AG10803 (cell line): ENCODE measurements at places on chromosomes 3 and 15.

DNA sequence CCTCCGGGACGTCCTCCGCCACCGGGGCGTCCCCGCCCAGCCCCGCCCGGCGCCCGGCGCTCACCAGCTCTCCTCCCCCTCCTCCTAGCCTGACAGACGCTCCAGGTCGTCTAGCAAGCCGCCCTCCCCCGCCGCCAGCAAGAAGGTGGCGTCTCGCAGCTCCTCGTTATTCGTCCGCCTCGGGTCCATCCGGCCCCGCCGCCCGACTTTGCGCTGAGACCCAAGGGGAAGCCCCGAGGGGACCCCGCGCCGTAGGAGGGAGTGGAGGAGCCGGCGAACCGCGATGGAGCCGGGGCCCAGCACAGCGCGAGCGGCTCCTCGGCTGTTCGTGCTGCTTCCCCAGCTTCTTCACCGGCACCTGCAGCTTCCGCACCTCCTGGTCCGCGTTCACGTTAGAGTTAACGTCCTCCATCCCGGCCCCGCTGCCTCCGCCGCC, 26.3 kb upstream of the MTHFS start:
- peak; percentile 34 for DNase-seq

- DNase-seq, result no peak
Measured at GRCh38 chr3:160159341-160159740, 65.9 kb upstream of the C3orf80 start.

GRCh38 chr3:149635396-149635795, 22.4 kb downstream of the WWTR1 start:
- DNase-seq, result no peak

GRCh38 chr3:185724251-185724650, 100.6 kb downstream of the IGF2BP2 start:
- no peak for DNase-seq

- DNase-seq, result no peak
Measured at GRCh38 chr3:187947927-187948682, 202.8 kb upstream of the BCL6 start.

DNA sequence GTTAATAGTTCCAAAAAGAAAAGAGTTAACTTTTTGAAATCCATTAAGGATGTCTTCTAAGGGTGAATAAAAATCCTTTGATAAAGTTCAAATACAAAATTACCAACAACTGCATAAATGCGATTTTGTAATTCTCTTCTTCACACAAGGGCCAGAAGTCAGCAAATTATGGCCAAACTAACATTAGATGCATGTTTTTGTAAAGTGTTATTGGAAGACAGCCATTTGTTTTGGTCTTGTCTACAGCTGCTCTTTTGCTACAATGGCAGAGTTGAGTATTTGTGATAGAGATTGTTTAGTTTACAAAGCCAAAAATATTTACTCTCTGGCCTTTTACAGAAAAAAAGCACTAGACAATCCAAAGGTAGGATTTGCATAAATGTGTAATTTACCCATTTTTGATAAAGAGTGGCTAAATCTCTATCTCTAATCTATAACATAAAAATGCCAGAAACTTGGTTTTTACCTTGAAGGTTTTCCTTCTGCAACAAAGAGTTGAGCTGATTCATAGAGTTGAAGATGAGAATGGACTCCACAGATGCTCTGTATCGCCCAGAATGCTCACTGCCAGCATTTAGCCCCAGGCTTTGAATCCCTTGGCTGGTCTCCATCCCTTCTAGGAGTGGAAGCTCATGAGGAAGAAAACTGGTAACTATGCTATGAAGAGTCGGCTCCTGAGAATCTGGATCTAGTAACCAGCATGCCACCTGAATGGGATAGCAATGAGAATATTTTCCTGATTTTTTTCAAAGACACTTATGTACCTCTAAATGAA, 64.5 kb downstream of the POLQ start:
- DNase-seq, result peak; percentile 52

GRCh38 chr3:163935411-163935810, 1142.9 kb downstream of the SI start:
- DNase-seq, result no peak

- peak; percentile 6 for DNase-seq
Measured at GRCh38 chr3:59189526-59189925, 139.7 kb upstream of the CFAP20DC start.

- no peak for DNase-seq
Measured at GRCh38 chr3:9902372-9903237, at the start of gene IL17RE. Gene IL17RE, plus strand, starts transcription at chr3:9902848. Its CDS starts 85 bp downstream, at chr3:9902933.

GRCh38 chr3:107328069-107328468, 49.2 kb upstream of the CCDC54 start:
- no peak for DNase-seq

DNA sequence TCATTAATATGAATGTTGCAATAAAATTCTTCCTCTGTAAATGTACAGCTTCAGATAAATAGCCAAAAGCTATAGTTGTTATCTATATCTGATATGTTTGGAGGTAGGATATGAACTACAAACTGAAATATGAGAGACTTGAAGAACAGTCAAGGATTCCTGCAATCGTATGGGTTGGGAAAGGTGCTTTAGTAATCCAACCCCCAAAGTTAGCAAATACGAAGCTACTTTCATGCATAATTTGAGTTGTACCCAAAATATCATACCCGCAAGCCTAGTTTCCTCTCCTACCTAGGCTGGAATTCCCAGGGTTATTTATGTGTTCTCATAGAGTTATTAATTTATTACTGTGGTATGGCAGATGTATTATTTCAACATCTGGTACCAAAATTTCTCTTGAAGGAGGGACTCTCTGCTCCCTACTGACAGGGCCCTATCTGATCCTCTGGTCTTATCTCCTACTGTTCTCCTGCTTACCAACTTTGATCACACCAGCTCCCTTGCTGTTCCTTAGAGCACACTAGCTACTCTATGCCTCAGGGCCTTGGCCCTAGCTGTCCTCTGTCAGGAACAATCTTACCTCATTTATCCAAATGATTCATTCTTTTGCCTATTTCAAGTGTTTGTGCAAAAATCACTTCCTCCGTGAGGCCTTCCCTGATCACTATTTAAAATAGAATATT, 140.4 kb upstream of the CCDC54 start:
- DNase-seq, result no peak

GRCh38 chr15:42911058-42911592, 9.5 kb downstream of the TTBK2 start:
- DNase-seq, result peak; percentile 91

DNA sequence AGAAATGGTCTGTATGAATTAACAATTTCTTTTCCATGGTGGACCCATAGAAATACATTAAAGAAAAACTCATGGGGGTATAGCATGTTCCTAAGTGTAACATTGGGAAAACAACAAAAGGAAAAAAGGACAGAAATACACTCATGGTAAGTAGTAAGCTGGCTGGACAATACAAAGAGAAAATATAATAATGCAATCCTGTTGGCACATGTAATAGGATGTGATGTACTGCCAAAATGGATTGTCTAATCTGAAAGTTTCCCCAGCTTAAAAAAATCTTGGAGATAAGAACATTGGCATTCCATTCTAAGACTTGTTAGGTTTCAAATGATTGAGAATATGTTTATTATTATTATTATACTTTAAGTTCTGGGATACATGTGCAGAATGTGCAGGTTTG, 128.1 kb downstream of the MBNL1 start:
- DNase-seq, result no peak

DNA sequence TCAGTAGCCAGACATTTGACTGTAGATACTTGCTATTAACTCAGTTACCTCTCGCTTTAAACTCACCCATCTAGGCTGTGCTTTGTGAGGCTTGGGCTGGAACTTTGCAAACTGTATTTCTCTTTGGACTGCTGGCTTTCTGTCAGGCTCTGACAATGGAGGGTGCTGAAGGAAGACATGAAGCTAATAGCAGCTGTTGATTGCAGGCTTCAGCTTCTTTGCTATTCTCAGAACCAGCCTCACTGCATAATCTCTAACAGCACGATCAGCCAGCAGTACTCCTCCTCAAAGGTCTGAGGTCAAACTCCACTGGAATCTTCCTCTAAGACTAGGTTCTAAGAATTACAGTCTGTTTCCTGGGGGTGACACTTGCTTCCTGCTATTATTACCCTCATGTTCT, 295.6 kb downstream of the ZBBX start:
- no peak for DNase-seq

DNA sequence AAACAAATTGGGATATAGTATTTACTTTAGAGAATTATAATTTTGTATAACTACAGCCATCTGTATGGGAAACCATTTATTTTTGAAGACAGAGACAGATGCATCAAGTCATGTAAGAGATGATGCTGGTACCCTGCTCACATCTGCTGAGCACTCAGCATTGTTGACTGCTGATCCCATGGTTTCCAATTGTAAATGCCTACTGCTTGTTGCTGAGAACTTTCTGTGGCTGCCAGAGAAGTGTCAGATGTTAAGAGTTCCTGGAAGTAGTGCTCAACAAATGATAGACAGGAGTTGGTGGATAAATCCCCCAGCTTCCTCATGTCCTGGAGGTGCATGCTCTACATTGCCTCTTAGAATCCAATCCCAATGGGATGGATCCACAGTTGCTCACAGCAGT, 167.1 kb downstream of the OXSM start:
- no peak for DNase-seq

- peak; percentile 92 for DNase-seq
Measured at GRCh38 chr15:39583596-39584265, 2.9 kb downstream of the THBS1 start.

DNA sequence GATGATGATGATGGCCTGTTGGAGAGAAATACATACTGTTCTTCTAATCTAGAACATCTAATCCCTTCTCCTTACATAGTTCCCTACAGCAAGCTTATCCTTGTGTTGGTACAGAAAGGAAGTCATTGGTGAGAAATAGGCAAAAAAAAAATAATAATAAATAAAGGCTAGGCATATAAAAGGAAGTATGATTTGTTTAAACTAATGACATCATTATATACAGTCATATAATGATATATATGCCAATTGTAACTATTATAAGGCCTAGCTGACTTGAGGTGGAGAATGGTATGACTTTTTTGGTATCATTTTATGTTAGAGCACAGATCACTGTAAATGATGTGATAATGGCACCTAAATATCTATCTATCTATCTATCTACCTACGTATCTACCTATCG, 142.4 kb downstream of the DUT start:
- DNase-seq, result no peak

- DNase-seq, result no peak
Measured at GRCh38 chr3:20682573-20682972, 496.6 kb upstream of the SGO1 start.

DNA sequence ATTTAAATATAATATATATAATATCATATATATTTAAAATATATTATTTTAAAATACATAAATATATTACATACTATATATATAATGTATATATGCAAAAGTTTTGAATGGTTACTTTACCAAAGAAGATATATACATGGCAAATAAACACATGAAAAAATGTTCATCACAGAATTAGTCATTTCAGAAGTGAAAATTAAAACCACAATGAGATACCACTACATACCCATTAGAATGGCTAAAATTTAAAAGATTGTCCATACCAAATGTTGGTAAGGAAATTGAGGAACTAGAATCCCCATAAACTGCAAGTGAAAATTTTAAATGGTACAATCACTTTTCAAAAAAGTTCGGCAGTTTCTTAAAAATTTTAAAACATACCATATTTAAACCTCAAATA, 23.6 kb upstream of the COL8A1 start:
- DNase-seq, result no peak

DNA sequence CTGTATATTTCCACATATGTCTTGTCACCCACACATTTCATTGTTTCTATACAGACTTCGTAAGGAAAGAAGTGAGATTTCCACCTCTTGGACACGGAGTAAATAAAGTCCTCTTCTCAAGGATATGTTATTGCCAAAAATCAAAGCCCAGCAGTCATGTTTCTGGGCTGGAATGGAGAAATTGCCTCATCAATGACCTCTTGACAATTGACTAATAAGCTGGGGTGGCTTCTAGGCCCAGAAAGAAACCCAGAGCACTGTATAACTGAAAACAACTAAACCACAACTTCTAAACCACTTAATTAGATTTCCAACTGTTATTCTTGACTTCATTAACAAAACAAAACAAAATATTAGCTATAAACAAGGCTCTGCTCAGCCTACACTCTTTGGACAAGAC, 56.4 kb upstream of the SLC24A5 start:
- DNase-seq, result no peak

- DNase-seq, result peak; percentile 71
Measured at GRCh38 chr3:122392868-122393844, 9.2 kb downstream of the FAM162A start.

GRCh38 chr3:32340039-32340438, 51.6 kb upstream of the CMTM7 start:
- peak; percentile 7 for DNase-seq

DNA sequence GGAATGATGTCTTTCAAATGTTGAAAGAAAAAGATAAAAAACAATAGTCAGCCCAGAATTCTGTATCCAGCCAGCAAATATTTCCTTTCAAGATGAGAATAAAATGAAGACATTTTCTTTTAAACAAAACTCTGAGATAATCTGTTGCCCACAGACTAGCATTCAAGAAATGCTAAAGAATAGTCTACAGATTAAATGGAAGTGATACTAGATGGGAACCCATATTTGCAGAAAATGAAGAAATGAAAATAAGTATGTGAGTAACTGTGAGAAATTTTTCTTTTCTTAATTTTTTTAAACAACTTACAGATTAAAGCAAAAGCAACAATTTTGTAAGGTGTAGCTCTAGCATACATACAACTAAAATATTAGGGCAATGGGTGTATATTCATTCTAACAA, 469.8 kb downstream of the IGSF11 start:
- no peak for DNase-seq

- peak; percentile 99 for DNase-seq
Measured at GRCh38 chr3:127734754-127735473, 62.2 kb downstream of the ABTB1 start.

GRCh38 chr3:141181819-141182218, 49.8 kb upstream of the PXYLP1 start:
- DNase-seq, result no peak

- DNase-seq, result no peak
Measured at GRCh38 chr15:57506422-57506821, 85.3 kb upstream of the MYZAP start.

GRCh38 chr3:194150252-194150934, 14.4 kb downstream of the HES1 start:
- DNase-seq, result no peak

GRCh38 chr3:186938716-186939115, 8.4 kb downstream of the ST6GAL1 start:
- no peak for DNase-seq

GRCh38 chr3:2477620-2478019, 379.0 kb downstream of the CNTN4 start:
- no peak for DNase-seq

- peak; percentile 13 for DNase-seq
Measured at GRCh38 chr15:33226559-33227181, 32.2 kb upstream of the FMN1 start.

DNA sequence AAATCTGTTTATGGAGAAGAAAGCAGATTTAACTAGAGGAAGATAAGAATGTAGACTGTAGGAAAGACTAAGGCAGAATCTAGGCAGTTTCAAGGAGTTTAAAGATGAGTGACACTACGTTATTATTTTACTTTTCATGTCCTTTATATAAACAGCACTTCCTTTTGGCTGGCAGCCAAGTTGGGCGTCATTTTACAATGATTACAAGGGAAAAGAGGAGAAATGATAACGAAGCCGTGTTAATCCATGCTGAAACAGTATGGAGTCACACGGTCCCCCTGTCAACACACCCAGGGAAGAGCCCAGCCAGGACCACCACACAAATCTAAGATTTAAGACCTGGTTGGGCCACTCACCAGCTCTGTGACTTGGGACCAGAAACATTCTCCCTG, 83.7 kb upstream of the NEO1 start:
- no peak for DNase-seq
